Activated T-helper 1 cell treated with Interleukin-2 at 50 U/mL for 16 hours (primary cell): ENCODE measurements at places on chromosomes 7 and 10.

DNA sequence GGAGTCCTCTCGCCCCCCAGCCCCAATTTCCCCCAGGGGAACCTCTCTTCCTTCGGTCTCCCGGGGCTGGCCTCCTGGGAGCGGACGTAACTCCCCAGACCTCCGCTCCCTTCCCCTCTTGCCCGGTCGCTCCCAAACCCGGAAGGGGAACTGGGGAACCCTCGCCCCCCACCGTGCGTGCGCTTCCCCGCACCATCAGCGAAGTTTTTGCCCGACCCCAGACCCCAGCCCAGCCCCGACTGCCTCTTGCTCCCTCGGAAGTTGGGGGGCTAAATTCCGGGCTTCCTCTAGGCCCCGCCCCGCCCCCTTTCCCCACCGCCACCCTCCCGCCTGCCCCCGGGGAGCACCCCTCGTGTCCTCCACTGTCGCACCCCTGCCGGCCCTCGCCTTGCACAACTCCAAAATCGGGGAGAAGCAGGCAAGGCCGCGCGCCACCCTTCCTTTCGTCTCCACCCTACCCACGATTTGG is 436 bp downstream of the GNB2 start:
- no peak for DNase-seq

- DNase-seq = no peak
Measured at GRCh38 chr7:47751043-47751442, 169.1 kb upstream of the TNS3 start.

DNA sequence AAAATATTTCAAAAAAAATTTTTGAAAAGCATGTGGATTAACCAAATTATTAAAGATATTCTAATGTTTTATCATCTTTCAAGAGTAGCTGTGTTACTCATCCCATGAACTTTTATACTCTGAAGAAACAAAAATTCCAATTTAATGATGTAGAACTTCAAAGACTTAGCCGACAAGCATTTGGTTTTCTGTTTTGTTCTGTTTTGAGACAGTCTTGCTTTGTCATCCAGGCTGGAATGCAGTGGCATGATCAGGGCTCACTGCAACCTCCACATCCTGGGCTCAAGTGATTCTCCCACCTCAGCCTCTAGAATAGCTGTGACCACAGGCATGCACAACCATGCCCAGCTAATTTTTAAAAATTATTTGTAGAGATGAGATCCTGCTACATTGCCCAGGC is 17.8 kb upstream of the LCOR start:
- no peak for DNase-seq

DNA sequence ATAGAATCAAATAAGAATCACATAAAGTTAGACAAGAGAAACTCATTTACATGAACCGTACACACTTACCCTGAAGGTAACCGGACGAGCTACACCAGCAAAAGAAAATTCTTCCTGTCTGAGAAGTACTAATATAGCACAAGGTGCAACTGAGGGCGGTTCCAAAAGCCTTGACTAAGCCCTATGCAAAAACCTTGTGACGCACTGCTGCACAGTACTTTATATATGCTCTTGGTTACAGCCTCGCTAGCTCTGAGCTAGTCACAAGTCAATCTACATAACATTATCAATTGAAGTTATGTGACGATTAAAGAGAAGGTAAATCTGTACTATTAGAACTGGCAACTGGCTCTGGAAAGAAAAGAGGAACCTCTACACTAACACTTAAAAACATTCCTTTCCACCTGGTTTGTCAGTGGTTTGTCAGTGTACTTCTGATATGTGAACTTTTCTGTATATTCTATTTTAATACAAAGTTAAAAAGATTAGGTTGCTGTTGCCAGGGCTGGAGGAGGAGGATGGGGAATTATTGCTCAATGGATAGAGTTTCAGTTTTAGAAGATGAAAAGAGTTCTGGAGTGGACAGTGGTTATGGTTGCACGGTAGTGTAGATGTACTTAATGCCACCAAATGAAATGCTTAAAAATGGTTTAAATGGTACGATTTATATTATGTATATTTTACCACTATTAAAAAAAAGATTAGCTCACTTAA is 21.6 kb downstream of the NT5C3A start:
- peak; percentile 30 for DNase-seq

DNA sequence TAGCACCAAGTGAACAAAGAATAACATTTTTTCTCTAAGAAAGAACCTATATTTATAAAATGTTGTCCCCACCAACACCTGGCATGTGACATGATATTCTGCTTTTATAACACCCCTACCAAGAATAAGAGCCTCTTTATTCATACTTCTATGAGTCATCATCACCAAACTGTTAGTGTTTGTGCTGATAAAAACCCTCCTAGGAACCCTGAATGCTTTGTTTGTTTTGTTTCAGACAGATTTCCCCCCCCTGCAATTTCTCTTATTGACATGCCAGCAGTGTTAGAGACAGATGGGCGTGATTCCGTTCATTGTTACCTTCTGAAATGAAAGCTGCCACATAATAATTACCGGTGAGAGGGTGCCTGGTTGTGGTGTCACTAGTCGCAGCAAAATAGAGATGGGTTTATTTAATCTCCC is 651.1 kb downstream of the SORCS1 start:
- no peak for DNase-seq

- DNase-seq = no peak
Measured at GRCh38 chr10:121722665-121723064, 124.4 kb upstream of the FGFR2 start.

GRCh38 chr7:94618126-94618525 is 37.8 kb downstream of the SGCE start:
- DNase-seq = no peak
